ENCODE measurements at places on chromosomes 12 and 14.

DNA sequence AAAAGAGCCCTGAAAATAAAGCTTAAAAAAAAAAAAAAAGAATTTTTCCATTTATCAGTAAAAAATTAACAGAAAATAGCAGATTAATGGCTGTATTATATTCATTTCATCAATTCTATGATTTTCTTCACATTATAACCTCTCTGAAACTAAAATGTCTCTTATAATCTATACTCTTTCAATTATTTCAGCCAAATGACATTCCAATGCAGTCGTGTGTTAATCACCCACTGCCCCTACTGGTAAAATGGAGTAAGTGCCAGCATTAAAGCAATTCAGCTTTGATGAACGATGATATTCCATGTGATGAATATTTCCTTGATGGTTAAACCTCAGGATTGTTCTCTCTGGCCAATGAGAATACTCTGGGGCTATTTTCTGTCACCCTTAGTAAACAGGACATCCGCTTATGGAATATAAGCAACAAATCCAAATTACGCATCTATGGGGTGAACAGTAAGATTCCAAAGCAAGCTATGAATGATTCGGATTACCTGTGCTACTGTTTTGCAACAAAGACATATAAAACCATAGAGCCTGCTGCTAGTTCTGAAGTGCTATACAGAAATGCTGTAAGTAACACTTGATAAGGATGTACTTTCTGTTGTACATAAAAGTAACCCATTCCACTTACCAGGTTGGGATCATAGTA, 20.3 kb upstream of the SYCP3 start:
- no peak for DNase-seq

DNA sequence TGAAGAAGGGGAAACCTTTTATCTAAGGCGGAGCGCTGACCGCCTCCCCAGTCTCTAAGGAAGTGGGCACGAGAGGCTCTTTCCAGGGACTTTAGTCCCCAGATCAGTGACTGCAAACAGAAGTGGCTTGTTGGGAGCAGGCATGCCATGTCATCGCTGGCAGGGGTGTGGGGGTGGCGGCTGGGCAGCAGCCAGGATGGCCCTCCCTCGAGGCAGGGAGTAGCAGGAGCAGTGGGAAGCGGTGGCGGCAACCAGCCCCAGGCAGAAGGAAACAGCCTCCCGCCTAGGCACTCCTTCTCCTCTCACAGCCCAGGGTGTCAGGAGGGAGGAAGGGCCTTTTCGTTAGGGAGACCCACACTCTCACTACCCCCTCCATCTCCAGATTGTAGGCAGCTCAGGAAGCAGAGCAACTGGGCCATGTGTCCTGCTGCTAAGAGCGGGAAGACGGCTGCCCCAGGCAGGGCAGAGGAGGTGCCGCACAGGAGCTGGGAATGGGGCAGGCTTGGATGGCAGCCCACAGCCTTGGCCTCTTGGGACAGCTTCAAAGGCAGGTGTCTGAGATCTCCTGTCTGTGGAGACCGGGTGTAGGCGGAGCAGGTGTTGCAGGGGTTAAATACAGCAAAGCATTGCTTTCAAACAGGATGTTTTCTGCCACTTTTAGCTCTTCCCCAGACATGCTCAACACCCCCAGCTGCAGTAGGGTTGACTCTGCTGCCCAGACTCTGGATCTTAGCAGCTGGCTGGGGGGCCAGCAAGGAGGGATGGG, 21.8 kb downstream of the VDR start:
- no peak for DNase-seq

DNA sequence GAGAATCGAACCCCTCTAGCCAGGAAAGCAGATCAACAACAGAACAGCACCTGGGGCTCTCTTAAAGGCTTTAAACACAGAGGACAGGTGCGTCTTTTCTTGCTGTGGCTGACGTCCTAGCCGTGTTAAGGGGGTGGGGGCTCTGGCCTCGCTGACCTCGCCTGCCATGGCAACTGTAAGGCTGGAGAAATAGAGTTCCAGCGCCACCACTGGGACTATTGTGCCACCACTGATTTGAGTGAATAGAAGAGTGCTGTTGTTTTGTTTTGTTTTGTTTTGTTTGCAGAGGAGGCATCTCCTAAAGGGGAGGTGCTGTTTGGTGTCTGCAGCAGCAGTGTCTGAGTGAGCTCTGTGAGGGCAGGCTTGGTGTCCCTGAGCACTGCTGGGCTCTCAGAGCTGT, 34.2 kb upstream of the PRMT8 start:
- DNase-seq, result no peak

GRCh38 chr12:13250416-13250815, 53.9 kb downstream of the EMP1 start:
- no peak for DNase-seq

GRCh38 chr14:33455654-33456345, 495.1 kb downstream of the EGLN3 start:
- no peak for DNase-seq

GRCh38 chr12:52561880-52562449, 9.0 kb upstream of the KRT71 start:
- DNase-seq, result no peak

- no peak for DNase-seq
These were observed 49.9 kb downstream of the HELB start for GRCh38 chr12:66352197-66352596.

DNA sequence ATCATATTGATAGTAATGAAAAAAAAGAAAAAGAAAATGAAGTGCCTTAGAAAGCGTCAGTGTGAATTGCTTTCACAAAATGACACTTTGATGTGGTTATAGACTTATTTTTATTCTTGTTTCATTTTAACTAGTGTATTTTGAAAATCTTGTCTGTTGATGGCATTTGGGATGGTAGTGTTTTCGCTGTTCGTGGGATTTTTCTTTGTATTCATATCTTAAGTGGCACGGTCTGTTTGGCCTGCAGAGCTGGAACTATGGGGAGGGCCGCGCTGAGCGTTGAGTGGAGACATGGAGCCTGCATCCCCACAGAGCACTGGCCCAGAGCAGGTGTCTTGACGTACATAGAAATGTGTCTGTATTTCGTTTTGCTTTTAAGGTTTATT, 61.6 kb downstream of the WDR20 start:
- no peak for DNase-seq

DNA sequence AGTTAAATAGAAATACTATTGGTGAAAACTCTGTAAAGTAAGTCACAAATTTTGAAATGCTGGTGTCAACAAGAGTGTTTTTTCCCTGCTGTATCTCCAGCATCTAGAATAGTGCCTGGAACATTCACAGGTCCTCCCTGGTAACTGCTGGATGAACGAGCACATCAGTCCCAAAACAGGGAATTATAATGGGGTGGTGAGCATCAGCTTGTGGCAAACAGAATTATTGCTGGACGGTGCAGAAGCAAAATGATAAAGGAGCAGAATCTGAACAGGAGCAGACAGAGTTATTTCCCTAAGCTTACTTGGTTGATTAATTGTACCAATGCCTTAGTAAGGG, 129.9 kb downstream of the GRIP1 start:
- DNase-seq, result no peak

- DNase-seq, result no peak
These were observed 615.6 kb downstream of the KCNH5 start for GRCh38 chr14:62429683-62430082.

DNA sequence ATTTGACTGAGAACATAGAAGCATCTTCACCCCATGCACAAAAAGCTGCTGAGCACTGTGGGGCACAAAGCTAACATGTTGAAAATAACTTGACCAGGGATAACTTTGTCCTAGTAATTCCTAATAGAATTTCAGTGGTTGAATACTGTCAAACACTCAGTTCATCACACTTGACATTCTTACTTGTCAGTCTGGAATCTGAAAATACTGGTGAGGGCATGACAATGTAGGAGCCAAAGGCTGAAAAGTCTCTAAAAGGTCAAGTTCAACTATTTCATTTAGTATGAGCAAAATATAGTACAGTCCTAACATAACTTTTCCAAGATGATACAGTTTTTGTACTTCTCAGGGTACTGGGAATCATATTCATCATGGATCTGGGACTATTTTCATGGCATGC, 504.4 kb upstream of the LMO3 start:
- no peak for DNase-seq

- DNase-seq, result no peak
These were observed 30.7 kb downstream of the TPH2 start for GRCh38 chr12:71969330-71969729.

- DNase-seq, result no peak
These were observed 240.3 kb upstream of the HMGA2 start for GRCh38 chr12:65584016-65584415.

- DNase-seq, result no peak
These were observed 53.7 kb downstream of the KCNC2 start for GRCh38 chr12:75155962-75156361.

DNA sequence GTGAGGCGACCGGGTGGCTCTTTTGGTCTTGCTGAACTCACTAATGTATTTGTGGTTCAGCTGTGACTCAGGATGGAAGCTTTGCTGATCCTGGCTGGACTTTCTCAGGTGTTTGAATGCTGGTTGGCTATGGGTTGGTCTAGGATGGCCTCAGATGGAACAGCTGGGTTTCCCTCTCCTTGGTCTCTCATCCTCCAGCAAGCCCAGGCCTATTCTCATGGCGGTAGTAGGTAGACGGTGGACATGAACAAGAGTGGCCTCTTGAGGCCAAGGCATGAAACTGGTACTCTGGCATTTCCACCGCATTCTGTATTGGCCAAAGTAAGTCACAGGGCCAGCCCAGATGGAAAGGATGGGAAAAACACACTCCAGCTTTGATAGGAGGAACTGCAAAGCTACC, 11.8 kb upstream of the POLR3B start:
- DNase-seq, result no peak

DNA sequence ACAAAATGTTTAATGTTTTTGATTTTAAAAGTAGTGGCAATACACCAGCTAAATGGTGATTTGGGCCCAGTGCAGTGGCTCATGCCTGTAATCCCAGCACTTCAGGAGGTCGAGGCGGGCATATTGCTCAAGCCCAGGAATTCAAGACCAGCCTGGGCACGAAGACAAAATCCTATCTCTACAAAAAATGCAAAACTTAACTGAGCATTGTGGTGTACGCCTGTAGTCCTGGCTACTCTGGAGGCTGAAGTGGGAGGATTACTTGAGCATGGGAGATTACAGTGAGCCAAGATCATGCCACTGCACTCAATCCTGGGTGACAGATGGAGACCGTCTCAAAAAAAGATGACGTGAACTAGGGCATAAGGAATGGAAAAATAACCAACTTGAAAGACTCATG, 4.7 kb downstream of the RPL36AL start:
- no peak for DNase-seq

GRCh38 chr12:14970473-14970872, 2.4 kb upstream of the PDE6H start:
- no peak for DNase-seq

DNA sequence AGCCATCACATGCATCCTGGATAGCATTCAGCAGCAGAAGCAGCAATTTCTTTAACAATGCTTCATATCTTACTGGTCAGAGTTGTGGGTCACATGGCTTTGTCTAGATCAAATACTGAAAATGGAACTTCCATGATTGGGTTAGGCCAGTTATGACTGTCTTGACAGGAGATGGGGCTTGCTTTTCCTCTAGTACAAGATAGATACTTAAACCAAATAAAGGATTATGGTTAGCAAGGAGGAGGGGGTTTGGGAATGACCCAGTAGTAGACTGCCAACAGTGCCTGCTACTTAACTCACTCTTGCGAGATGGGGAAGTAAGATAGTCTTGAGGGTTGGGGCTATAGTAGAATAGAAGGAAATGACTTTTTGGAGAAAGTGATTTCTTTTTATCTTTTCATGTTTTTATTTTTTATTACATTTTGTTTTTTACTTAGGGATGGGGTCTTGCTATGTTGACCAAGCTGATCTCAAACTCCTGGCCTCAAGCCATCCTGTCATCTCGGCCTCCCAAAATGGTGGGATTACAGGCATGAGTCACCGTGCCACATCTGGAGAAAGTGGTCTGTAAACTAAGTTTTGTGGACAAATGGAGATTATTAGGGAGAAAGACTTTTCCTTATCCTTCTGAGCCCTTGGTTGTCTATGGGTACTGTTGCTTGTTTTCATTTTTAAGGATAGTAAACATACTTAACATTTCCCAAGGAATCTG, 37.6 kb downstream of the WNK1 start:
- no peak for DNase-seq

- DNase-seq, result no peak
These were observed 110.9 kb downstream of the SCAF11 start for GRCh38 chr12:45879363-45879895.

GRCh38 chr12:68495336-68496070, 115.2 kb upstream of the RAP1B start:
- no peak for DNase-seq

GRCh38 chr12:18057051-18057450, 32.9 kb downstream of the RERGL start:
- DNase-seq, result no peak

GRCh38 chr12:38785381-38785780, 120.0 kb downstream of the CPNE8 start:
- no peak for DNase-seq

- no peak for DNase-seq
These were observed 79.8 kb upstream of the DIO2 start for GRCh38 chr14:80291101-80291500.

DNA sequence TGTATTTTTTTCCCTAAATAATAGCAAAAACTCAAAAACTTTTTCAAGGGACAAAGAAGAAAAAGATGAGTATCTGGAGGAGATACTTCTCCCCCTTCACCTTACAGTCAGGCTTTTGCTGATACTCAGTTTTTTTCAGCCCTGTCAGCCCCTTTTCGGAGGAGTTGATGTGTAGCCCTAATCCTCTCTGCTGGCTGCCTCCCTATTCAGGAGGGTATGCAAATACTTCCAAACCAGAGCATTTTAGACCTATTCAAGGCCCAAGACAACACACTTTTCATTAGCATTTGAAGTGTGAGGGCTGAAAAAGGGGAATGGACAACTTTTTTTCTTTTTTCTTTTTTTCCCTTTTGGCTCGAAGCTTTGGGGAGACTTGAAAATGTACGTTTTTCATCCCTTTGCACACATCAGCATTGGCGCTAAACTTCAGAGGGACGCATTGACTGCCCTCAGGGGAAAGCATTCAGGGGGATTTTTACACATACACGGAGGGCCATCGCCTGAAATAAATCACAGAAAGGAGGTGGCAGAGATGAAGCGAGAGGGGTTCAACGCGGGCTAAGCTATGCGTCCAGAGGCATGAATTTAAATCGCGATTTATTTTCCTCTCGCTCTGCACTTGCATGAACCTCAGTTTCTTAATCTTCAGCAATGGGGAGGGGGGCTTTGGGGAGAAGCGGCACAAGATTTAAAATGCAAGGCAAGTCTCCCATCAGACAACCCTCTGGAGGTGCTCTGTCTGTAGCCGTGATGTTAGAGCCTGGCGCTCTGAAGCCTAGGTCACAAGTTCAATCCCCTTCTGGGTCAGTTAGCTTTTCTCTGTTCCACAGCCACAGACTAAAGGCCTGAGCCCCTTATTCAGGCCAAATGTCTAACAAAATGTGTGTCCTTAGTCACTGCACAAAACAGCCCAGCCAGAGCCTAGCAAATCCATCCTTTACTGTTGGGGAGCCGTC, 86.3 kb downstream of the ASCL1 start:
- DNase-seq, result no peak

DNA sequence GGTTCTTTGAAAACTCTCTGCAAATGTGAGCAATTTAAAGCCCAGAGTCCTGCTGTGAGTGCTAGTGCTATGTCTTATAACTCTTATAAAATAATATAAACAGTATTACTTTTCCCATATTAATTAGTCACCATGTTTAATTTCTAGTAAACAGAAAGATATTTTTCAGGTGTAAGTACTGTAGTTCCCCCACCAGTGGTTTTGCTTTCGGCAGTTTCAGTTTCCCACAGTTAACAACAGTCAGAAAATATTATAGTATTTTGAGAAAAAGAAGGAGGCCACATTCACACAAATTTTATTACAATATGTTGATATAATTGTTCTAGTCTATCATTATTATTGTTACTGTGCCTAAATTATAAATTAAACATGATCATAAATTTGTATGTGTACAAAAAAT, 800.5 kb downstream of the LRFN5 start:
- DNase-seq, result no peak

GRCh38 chr14:89276424-89276975, 140.5 kb downstream of the FOXN3 start:
- peak; percentile 33 for DNase-seq
